NCI-H1417 (cell line): ENCODE measurements at places on chromosomes 5 and 9.

DNA sequence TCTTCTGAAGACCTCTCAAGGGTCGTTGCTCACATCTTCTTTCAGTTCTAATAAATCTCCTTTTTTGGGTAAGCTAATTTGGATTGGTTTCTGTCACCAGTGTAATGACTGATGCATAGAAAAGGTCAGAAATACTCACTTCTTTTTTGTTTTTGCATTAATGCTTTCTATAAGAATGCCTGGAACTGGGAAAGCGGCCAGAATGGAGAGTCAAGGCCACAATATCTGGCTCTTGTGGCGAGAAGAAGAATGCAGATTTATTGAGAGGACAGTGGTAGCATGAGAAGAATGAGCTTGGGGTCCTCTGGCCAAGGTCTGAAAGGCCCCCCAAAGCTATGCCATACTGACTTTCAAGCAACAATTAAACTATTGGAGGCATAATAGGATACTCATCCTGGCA is 88.0 kb upstream of the SLC12A2 start:
- DNase-seq, result no peak

GRCh38 chr5:14299666-14300065 is 156.5 kb downstream of the TRIO start:
- DNase-seq, result no peak

- DNase-seq, result no peak
These were observed 172.4 kb upstream of the PHYKPL start for GRCh38 chr5:178404987-178405386.

DNA sequence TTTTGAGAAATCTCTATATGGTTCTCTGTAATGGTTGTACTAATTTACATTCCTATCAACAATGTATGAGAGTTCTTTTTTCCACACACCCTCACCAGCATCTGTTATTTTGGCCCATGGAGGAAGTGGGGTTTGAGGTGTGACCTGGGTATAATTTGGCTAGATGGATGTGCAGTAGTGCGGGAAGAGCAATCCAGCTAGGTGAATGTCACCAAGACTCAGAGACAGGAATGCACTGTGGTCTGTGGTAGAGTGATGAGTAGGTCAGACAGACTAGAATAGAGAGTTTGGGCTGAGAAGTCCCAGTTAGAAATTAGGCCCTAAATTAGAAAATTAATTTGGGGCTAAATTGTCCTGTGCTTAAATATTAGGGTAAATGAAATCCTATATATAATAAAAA is 32.8 kb upstream of the PIP5K1B start:
- DNase-seq, result no peak

DNA sequence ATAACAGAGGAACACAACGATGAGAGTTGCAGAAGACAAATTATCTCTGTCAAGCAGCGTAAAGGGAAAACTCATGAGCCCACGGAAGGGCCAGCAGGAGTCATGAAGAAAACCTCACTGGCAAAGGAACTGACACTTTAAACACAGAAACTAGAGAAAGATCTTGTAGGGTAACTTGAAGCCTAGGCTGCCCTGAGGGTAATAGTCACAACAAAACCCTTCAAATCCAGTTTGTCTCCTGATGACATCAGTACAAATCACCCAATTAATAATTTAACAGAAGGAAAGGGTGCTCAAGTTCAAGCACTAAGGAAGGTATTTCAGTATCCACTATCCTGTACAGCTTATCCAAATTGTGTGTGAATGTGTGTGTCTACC is 549.1 kb downstream of the MTRR start:
- DNase-seq, result no peak

GRCh38 chr9:131697908-131698617 is 41.8 kb downstream of the RAPGEF1 start:
- no peak for DNase-seq

GRCh38 chr9:93319992-93320500 is 131.4 kb upstream of the FAM120A start:
- no peak for DNase-seq

DNA sequence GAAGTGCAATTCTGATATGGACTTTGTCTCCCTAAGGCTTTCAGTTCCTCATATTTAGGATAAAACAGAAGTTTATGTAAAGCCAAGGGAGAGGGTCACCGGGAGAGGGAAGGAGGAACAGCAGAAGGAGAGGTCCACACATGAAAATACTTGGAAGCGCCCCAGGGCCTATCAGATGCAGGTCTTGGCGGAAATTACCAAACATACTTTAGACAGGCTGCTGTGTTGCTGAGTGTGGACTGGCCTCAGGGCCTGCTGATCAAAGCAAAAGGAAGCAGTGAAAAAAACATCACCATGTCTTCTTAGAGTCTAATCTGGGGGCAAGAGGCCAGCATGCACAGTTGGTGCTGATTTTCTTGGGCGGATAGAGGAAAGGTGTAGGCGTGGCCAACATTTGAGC is 14.1 kb upstream of the NTRK2 start:
- no peak for DNase-seq

DNA sequence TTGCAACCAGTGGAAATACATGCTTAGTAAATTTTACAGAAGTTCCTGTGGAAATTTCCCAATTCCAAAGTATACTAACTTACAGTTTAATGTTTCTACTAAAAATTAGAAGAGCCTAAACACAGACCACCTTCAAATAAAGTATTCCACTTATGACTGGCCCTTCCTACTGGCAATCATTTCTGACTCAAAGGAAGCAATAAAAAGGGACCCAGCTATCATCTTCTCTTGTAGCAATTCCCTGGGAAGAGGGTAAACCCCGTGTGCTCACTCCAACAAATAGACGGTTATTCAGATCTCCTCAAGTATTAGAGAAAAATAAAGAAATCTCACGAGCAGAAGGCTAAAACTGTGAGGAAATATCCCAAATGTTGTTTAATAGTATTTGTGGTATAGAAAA is 43.3 kb downstream of the GOLPH3 start:
- DNase-seq, result no peak

DNA sequence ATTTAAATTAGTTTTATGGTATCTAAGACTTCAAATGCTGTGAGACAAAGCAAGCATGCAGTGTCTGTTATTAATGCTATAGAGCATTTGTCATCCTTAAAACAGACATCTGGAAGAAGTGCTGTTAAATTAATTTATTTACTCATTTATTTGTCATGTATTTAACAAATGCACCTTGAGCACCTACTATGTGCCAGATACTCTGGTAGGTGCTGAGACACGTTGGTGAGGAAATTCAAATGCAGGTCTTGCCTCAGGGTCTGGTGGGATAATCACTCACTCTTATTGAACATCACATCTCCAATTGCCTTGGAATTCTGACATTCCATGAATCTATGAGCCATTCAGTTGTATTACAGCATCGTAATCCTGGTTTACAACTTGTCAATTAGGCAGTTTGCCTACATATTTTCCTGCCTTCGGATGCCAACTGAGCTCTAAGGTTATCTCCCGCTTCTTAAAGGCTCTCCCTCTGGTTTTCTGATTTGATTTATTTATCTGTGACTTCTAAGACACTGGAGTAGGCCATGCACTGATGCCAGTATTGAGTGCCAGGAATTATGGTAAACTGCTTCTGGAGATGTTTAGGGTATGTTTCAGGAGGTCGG is 56.0 kb upstream of the RPS23 start:
- no peak for DNase-seq

DNA sequence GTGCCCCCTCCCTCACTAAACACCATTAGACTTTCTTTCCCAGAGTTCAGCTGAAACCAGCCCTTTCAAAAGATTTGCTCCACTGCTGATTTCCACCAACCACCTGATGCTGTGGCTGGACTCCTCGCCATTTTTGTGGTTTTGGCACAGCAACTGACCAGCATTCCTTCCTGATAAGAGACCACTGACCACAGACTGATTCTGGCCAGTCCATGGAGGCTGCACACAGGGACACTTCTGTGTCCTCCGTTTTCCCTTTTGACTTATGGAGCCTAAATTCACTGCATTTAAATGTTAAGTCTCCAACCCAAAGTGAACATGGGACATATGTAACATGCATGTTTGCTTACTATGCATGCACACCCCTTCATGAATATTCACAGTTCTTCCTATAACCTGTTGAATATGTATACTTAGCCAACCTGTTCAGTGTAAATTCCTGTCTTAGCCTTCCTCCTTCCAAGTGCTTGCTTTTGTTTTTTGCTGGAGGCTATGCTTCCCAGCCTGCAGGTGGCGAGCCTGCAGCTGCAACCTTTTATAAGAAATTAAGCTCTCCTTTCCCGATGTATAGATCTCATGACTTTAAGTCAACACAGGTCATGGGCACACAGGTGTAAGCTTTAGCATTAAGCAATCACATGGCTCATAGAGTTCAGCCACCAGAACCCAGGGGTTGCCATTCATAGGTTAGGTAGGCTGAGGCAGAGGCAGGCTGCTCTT is 78.7 kb downstream of the ACTL7B start:
- DNase-seq, result no peak

- DNase-seq, result no peak
These were observed 35.7 kb upstream of the PLIN2 start for GRCh38 chr9:19162956-19163355.

DNA sequence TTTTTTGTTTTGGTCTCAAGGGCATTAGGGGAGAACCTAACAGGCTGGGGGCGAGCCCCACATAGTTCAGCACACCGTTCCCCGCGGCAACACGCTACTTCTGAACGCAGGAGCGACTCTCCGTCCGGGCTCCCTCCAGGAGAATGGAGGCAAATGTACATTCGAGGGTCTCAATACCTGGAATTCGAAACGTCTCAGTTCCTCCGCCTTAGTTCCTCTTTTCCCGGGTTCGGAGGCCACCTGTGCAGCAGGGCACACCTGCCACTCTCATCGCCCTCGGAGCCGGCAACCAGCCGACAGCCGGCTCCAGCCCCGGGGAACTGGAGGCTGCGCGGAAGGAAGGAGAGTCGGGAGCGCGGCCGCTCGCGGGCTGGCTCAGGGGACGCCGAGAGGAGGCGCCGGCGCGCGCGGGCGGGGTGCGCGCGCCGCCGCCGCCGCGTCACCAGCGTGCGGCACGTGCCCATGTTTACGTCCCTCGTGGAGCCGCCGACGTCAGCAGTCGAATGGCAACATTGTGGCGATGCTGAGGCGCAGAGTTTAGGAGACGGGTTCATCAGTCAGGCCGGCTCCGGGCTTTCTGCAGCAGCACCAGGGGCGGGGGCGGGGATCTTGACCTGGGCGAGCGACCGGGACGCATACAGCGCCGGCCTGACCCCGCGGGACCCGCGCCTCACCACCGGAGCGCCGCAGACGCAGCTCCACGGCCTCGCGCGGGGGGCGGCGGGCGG is at the start of gene JMY:
TSS of gene JMY (plus strand) at position 498 of the 728 bp plus-strand sequence. CDS start 520 bp downstream, outside the sequence.
- DNase-seq, result peak; percentile 88

DNA sequence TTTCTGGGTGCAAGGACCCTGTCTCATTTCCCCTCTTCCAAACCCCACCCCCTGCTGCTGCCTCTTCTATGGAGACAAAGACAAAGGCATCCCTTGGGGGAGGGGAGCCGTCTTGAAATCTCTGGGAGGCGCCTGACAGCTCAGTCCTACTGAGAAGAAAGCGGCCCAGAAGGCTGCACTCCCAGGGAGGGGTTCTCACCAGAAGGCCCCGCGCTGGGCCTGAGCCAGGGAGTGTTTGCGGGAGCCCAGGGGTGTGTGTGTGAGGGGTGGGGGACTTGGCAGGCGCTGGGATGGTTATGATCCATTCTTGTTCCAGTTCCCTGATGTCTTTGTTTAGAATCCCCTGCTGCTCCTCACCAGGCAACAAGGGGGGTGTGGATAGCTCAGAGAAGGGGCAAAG is 45.7 kb upstream of the ALDH1B1 start:
- no peak for DNase-seq

GRCh38 chr5:56961746-56962145 is 9.8 kb upstream of the MIER3 start:
- DNase-seq, result no peak

DNA sequence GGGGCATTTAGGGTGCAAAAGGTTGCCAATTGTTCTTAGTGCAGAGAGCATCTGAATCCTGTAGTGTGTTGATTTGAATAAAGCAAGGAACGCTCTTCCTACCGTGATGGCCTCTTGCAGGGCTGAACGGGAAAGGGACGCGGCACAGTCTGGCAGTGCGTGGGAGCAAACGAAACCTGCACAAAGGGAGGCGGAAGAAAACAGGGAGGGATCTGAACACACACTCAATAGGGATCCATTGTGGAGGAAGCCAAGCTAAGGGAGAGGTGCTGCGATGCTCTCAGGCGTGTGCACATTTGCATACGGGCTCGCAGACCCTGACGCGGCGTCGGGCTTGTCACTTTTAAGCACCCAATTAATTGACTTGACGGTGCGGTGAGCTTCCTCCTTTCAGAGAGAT is 414.0 kb upstream of the IRX1 start:
- DNase-seq, result no peak

- no peak for DNase-seq
These were observed 127.2 kb downstream of the DOCK8 start for GRCh38 chr9:341634-342421.

GRCh38 chr5:111070272-111071134 is 1.0 kb upstream of the TSLP start:
- DNase-seq, result no peak

DNA sequence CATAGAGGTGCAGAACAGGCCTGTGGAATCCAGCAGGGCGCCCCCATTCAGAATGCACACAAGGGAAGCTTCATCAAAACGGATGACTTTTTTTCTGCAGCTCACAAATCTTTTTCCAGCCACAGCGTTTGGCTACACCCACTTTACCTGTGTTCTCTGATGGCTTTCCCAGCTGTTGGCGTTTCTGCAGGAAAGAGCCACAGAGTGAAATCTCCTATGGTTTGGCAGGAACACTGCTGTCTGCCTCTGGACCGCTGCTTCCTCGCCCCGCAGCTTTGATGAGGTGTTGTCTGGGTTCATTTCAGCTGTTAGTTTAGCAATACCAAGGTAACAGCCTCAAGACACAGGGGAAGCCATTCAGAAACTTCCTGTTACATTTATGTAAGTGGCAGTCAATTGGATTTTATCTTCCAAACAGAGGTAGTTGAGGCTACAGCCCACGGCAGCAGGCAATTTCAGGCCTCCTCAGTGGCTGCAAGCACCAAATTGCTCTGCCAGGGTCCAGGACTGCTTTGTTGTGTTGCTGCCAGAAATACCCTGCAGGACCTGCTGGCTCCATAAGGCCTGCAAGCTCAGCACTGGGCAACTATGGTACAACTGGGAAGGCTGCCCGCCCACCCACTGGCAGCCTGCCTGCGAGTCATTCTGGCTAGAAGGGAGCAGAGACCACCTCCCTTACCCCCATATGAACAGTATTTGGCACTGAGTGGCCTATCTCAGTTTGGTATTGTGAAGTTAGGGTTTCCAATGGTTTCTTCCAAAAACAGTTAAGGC is 96.7 kb downstream of the MVB12B start:
- DNase-seq, result peak; percentile 37
